Activated T-helper 17 cell treated with anti-CD3 and anti-CD28 coated beads, Interleukin-2, amount 50 U/mL, for 72 hours (primary cell): ENCODE measurements at places on chromosomes 3 and 15.

DNA sequence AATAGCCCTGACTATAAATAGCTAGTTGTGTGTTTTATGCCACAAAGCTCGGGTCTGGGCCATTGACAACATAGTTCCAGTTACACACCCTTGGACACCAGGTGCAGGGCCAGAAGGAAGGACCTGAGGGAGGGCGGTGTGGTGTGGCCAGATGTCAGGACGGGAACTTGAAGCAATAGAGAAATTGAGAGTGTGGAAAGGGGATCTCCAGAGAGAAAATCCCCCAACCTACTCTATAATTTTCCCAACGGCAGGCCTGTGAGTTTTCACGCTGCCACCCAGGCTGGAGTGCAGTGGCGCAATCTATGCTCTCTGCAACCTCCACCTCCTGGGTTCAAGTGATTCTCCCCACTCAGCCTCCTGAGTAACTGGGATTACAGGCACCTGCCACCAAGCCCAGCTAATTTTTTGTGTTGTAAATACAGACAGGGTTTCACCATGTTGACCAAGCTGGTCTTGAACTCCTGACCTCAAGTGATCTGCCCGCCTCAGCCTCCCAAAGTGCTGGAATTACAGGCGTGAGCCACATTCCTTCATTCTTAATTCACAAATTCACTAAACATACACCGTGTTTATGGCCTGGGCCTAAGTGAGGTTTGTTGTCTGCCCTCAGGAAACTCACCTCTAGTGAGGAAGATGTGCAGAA, 70.8 kb upstream of the KLF13 start:
- ATAC-seq, result no peak

DNA sequence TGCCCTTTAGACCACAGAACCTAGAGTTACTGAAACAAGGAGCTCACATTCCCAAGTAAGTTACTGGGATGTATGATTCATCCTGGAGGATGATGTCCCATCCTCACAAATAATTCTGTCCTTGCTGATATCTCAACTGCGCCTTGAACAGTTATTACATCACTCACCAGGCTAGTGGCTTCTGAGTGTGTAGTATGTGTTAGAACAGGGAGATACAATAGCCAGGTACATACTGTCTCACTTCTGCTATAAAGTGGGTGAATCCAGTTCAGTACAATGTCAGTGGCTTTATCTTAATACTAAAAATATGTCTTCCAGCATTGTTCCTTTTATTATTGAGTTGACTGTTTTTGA, 483.2 kb upstream of the FRG2C start:
- ATAC-seq, result no peak

DNA sequence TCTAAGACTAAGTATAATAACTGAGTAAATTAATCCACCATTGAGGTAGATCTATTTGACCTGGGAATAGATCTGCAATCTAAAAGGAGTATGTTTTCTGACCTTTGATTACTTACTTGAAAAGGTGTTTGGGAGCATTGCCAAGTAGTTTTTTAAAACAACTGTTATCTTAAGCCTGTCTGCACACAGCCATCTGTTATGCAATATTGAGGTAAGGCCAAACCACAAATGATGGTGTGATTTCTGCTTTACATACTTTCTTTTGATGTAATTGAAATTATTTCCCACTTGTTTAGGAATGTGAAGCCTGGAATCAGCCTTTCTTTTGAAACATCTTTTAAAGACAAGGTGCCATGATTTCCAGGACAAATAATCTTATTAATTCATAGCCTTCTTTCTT, 274.0 kb downstream of the BBX start:
- no peak for ATAC-seq

DNA sequence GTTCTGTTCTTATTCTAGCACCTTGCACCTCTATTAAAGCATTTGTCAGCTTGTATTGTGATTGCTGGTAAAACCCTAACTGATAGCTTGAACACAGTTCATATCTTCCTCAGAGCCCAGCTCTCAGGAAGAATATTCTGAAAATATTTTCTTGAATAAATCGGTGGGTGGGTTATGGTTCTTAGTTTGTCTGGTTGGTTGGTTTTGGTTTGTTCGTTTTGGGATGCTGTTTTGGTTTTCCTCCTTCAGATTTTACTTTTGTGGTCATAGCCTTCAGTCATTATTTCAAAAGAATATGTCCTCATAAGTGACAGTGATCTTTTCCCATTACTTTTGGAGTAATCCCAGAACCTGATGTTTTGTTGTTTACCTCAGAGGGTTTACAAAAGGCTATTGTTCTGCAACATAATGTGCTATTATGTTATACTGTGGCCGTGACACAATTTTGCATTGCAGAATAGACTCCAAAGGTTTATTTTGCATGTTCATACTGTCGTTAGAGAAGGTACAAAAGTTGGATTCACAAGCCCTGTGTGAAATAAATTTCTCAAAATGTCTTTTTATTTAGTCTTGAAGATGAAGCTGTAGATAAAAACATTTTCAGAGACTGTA, 2.7 kb upstream of the TMEM87A start:
- no peak for ATAC-seq
